GOT3 (cell line): ENCODE measurements at places on chromosomes 4 and X.
A peak's percentile ranks its signal among the peaks of the same experiment; 100 is the strongest.

DNA sequence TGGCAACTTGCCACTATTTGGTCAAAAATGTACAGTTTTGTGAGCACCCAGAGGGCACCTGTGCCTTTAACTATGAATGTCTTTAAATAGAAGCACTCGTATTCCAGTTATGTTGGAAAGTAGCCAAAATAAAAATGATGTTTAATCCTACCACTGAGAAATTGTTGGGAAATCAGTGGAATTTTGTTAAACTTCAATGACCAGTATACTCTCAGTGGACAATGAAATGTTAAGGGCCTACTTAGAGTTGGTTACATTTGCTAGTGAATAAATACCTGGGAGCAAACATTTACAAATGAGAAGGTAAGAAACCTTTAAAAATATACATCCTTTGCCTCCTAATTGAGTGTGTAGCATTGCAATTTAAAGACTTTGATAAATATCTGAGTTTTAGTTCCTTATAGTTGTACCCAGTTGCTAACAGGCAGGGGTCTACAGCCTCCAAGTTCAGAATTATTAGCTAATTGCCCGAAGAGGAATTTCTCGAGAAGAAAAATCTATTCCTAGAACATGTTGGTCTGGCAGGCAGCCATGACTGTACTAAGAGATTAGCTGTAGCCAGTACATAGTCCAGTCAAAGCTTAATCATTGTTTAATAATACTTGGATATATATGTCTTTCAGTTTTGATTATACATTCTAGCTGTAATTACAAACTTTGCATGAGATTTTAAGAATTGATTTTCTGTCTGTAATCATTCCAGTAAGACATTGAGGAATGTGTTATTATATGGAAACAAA lies 93.2 kb downstream of the IL1RAPL2 start:
- no peak for DNase-seq

DNA sequence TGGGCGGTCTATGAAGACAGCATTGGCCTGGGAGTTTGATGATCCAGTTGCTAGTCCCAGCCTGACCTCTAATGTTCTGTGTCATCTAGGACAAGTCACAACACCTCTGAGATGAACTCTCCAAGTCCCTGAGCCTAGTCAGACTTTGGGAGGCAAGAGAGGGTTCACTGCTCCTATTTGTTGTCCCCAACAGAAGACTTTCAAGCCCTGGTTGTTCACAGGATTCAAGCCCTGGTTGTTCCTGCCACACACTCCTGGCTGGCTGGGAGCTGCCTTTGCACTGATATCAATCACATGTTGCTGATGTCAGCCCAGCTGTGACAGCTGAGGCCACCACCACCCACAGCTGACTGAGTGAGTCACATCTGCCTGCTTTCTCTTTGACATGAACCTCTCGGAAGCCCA lies 253.2 kb upstream of the RASGEF1B start:
- no peak for DNase-seq

- no peak for DNase-seq
These were observed 467.4 kb downstream of the BCOR start for GRCh38 chrX:39630344-39630743.

DNA sequence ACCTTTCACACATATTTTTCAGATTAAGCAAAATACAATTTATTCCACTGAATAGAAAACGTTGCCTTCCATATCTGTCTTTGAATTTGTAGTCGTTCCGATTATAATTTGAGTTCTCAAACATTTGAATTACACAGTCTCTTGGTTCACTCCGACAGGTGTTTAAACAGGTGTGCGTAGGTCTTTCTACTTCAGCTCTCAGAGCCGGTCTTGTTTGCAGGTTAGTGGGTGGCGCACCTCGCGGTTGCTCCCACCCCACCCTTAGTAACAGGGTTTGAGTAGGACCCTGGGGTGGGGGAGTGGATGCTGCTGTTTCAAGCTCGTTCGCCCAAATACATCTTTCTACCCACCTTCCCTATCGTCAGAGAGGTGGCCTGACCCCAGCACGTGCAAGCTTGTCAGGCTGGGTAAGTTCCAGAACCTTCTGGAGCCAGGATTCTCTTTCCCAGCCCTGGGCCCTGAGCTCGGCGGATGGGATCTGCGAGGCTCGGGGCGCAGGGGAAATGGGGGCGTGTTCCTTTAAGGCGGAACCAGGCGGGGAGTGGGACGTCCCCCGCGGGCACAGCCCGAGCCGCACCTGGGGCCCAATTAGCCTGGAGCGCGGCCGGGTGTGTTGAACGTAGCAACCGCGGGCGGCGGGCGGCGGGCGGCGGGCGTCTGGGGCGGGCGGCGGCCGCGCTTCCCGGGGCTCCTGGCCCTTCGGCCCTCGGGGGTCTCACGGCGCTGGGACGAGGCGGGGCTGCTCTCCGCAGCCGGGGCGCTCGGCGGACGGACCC lies at the start of gene FAM149A:
Gene FAM149A (plus strand): TSS at position 591 of the 776 bp plus-strand sequence.
- no peak for DNase-seq

- DNase-seq = no peak
These were observed 108.1 kb downstream of the LARP1B start for GRCh38 chr4:128169245-128169644.

DNA sequence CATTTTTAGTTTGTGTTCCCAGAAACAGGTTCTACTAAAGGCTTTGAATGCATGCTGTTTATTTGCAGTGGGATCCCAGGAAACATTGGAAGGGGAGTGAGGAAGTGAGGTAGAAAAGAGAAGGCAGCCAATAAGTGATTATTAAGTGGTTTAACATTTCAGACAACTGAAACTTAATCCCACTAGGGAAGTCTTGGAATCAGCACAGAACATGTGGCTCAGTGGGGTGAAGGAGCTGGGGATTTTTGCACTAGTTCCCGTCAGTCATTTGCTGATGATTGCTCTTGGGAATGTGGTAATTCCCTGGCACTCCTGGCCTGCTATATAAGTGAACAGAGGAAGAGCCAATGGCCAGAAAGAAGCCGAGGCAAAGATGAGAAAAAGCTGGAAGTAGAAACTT lies 1053.0 kb upstream of the IGFBP7 start:
- no peak for DNase-seq

DNA sequence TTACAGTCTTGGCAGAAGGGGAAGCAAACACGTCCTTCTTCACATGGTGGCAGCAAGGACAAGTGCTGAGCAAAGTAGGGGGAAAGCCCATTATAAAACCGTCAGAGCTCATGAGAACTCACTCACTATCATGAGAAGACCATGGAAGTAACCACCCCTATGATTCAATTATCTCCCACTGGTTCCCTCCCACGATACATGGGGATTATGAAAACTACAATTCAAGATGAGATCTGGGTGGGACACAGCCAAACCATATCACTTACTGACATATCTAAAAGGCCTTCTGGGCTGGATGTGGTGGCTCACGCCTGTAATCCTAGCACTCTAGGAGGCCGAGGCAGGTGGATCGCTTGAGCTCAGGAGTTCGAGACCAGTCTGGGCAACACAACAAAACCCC lies 117.1 kb upstream of the USP9X start:
- no peak for DNase-seq

DNA sequence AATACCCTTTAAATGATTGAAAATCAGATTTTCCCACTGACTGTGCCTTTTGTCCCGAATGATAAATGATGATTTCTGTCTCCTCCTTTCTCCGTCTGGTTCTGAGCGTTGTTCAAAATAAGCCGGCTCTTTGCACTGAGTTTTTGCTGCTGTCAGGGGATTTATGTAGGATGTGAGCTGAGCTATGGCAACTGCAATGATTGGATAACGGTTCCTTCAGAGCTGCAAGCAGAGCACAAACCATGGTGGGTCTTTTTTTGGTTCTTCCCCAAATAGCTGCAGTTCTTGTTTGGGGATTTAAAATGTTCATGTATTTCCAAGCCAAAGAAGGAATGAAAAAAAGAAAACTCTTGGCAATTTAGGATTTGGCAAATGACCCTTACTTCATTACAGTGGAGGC lies 124.5 kb upstream of the CASK start:
- DNase-seq = no peak

DNA sequence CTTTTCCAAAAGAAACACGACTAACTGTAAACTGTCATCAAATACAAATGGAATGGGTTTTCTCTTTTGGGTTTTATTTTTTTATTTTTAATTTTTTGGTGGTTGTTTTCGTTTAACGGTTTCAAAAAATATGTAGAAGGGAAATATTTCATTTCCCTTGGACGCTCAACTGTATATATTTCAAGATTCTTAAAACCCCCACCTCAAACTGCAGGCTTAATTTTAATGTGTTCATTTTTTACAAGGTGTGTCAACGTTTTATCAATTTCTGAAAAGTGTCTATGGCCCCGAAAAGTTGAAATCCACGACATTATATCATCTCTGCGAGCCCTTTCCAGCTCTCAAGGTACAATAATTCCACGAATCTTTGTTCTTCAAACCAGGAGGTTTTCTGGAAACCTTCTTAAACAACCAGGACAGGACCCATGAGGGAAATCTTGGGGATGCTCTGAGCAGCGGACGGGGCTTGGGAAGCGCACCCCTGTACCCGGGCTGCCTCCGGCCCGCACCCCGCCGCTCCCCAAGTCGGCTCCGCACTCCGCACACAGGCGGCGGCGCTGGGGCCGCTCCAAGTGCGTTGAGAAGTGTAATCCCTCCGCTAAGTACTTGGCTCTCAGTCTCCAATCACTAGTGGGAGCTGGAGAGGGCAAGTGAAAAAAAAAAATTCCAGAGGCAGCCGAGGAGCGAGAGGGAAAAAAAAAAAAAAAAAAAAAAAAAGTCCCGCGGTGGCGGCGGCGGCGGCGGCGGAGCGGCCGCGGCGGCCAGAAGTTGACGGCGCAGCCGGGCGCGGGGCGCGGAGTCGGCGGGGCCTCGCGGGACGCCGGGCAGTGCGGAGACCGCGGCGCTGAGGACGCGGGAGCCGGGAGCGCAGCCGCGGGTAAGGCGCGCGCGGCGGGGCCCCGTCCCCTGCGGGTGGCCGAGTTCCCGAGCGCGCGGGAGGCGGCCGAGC lies at the start of gene BMPR1B:
Gene BMPR1B (plus strand): TSS at position 764 of the 949 bp plus-strand sequence. CDS start 346,470 bp downstream, outside the sequence.
- DNase-seq = no peak

- DNase-seq = peak; percentile 5
These were observed at the start of gene CCSER1 for GRCh38 chr4:90127223-90127705. Gene CCSER1, plus strand, starts transcription at chr4:90127394.

DNA sequence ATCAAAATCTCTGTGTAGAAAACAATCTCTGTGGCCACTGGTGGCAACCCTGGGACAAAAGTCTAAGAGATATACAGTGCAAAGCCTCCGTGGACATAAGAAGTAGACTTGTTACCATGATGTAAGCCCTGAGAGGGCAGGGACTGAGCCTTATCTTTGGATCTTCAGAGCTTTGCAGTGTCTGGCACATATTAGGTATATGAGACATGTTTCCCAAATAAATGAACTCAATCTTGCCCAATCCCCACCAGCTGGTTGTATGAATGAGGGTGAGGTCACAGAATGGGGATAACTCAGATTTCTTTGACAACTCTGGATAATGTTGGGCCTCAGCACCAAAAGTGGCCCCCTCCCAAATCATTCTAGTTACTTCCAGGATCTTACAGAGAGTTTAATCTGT lies 511.4 kb upstream of the DIPK2B start:
- DNase-seq = no peak

DNA sequence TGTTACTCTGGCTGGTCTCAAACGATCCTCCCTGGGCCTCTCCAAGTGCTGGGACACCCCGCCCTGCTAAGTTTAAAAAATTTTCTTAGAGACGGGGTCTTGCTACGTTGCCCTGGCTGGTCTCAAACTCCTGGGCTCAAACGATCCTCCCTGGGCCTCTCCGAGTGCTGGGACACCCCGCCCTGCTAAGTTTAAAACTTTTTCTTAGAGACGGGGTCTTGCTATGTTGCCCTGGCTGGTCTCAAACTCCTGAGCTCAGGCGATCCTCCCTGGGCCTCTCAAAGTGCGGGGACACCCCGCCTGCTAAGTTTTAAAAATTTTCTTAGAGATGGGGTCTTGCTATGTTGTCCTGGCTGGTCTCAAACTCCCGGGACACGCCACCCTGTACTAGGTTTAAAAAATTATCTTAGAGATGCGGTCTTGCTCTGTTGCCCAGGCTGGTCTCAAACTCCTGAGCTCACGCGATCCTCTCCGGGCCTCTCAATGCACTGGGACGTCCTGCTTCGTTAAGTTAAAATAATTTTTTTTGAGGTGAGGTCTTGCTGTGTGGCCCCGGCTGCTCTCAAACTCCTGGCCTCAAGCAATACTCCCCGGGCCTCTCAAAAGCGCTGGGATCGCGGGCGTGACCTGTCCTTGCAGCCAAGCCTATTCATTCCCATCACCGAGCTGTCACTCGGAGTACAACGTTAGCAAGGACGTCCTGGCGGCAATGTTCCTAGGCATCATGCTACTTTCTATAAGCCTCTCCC lies 1.1 kb downstream of the SLC25A6 start:
- DNase-seq = no peak
